ENCODE measurements at places on chromosomes 1 and 21. TPM values are rescaled to one million over a fixed set of nuclear protein-coding genes. Genes with fewer than 3 reads are reported as not detected.

CKS1B gene
- 29.0 TPM for total RNA-seq

ILDR2 gene
- total RNA-seq: under 0.01 TPM

ASPM gene
- 5.4 TPM for total RNA-seq

CRB1 gene
- not detected for total RNA-seq

DEPDC1 gene
- 3.2 TPM for total RNA-seq

SYT6 gene
- not detected for total RNA-seq

TLR5 gene
- 0.43 TPM for total RNA-seq
